ENCODE measurements at places on chromosomes 16 and 17. TPM values are rescaled to one million over a fixed set of nuclear protein-coding genes. Genes with fewer than 3 reads are reported as not detected.

The TNFSF13 gene
- 4.0 TPM for total RNA-seq

DNA sequence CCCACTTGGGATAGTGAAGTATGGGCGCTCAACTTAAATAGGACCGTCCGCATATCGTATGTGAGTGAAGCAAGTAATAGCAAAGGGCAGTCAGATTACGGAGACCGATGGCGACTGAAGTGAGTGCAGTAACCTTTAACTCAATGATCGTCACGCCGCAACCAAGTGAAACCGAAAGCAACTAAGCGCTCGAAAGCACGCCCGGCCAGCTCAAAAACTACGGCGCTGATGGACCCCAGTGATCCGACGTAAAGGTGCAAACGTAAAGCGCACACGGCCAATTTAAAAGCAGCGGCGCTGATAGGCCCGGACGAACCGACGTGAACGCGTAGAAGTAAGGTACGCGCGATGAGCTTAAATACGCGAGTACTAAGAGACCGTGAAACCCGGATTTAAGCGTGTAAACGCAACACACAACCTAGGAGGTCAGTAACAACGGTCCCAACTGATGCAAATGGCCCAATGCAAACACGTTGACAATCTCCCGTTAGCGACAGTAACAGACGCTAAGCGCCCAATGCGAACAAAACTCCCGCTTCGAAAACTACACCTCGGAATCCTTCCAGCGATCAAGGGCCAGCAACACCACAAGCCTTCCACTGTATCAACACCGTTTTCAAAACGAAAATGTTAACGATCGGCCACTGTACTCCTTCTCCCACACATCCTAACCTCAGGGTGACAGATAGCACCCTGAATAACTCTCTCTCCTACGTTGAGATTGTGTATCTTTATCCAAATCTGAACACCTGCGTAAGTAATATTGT, 37.9 kb upstream of the ARL4D start:
- no peak for DNase-seq

The GRAPL gene
- not detected for total RNA-seq

The CFAP52 gene
- not detected for total RNA-seq

- peak; percentile 5 for DNase-seq
These were observed 28.7 kb downstream of the ACSF3 start for GRCh38 chr16:89122322-89122851.

DNA sequence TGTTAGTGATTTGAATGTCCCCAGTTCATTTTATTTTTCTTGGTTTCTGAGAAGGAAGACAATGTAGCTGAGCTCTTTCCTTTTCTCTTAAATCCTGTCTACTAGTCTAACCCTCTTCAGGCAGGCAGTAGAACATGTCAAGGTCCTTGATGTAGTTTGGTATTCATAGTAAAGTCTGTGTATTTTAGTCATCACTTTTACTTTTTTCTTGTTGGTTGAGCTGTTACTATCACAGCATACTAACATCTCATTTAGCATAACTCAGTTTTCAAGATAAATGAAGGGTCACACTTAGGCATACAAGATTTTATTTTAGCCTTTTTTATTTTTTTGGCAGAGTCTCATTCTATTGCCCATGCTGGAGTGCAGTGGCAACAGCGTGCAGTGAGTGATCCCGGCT, 70.5 kb downstream of the KPNA2 start:
- no peak for DNase-seq

GRCh38 chr17:3167574-3167973, 29.7 kb upstream of the OR1A2 start:
- no peak for DNase-seq

- DNase-seq, result no peak
These were observed 2103.1 kb downstream of the TP53TG3F start for GRCh38 chr16:35562471-35562870.

The CCDC137 gene
- total RNA-seq, result 8.3 TPM

DNA sequence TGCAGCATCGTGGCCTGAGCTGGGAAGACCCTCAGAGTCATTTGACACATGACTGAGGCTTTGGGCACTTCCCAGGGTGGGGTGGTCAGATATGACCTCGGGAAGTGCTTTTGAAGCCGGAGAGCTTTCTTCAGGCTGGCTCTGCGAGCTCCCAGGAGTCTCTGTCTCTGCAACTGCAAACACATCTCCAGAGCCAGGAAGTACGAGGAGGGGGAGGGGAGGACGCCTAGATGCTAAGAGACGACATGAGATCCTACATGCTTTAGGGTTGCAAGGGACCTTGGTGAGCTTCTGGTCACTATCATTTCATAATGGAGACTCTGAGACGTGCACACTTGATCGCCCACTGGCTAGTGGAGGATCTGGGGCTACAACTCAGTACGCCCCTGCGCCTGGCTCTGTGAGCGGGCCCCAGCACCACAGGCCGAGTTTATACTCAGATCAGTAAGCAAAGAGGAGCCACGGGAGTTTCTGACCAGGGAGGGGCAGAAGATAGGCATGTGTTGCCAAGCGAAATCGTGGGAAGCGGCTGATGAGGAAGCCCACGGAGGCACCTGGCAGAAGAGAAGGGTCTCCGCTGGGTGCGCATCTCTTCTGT, 527 bp upstream of the MGAT5B start:
- DNase-seq, result no peak

DNA sequence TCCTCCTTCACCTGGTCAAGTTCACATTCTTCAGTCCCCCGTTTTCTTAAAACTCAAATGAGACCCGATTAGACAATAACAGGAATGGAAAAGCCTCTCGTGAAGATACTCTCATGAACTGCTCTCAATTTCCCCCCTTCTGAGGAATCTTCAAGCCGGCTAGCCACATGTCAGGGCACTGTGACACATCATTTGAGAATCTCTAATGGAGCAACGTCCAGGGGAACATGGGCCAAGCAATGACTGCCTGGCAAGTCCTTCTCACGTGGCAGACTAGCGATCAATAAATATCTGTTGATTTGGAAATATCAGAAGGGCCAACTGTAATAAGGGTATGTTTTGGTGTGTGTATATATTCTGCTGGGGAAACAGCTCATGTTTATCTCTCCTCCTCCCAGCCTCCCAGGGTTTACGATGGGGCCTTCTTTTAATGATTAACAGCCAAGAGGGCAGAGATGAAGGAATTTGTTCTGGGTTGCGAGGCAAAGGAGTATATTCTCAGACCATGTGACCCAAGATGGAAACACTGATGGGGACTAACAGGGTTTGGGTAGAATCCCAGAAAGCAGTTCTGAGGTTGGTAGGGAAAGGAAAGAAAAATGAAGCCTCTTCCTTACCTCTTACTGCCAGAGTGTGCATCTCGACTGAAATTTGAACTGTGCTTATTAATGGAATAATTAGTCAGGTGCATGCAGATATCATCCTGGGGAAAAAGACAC, 21.4 kb downstream of the TTLL6 start:
- DNase-seq, result no peak

DNA sequence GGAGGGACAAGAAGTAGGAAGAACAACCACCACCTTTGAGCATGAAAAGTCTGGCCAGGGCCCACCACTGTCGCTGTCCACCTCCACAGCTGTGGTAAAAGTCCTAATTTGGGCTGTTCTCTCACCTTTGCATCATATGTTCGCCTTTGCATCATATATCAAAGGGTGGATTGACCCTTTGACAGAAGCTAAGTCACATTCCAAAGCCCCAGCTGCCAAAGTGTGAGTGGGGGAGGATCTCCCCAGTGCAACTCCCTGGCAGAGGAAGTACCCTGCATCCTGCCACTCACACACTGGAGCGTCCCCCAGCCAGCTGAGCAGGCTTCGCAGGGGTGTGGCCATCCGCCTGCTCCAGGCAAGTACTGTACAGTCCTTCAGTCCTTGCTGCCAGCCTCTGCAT, 12.7 kb upstream of the SPECC1 start:
- DNase-seq, result no peak

The ABCA9 gene
- total RNA-seq, result 4.2 TPM

DNA sequence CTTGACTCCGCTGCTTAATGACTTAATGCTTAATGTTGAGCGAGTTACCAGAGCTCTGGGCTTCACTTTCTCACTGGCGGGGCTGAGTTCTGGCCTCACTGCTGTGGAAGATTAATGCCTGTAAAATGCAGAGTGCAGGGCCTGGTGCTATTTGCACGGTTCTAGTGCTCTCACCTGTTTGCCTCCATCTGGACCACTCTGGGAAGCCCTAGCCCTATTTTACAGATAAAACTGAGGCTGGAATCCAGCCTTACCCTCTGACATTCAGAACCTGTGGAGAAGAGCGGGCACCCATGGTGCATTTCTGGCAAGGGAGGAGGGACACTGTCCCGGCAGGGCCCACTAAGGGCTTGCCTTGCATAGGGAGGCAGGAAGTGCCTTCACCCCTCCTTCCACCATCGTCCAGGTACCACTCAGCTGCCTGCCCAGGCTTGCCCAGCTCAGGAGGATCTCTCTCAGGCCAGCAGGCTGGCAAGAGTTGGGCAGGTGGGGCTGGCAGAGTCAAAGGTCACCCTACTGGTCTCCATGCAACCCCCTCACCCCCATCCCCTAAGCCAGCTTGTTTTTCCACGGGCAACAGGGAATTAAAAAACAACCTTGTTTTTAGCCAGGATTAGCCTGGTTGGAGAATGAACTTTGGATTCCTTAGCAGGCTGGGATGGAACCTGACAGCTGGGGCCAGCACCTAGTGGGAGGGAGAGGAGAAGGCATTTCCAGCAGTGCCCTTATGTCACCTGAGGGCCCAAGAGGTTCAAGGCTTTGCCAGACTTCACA, 4.1 kb upstream of the UBALD1 start:
- DNase-seq, result no peak

The SRSF1 gene
- total RNA-seq, result 98.8 TPM

DNA sequence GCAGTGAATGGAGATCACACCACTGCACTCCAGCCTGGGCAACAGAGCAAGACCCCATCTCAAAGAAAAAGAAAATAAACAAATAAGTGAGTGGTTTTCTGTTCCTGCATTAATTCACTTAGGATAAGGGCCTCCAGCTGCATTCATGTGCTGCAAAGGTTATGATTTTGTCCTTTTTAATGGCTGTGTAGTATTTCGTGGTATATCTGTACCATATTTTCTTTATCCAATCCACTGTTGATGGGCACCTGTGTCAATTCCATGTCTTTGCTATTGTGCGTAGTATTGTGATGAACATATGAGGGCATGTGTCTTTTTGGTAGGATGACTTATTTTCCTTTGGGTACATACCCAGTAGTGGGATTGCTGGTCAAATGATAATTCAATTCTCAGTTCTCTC, 33.9 kb downstream of the SLC5A11 start:
- no peak for DNase-seq

DNA sequence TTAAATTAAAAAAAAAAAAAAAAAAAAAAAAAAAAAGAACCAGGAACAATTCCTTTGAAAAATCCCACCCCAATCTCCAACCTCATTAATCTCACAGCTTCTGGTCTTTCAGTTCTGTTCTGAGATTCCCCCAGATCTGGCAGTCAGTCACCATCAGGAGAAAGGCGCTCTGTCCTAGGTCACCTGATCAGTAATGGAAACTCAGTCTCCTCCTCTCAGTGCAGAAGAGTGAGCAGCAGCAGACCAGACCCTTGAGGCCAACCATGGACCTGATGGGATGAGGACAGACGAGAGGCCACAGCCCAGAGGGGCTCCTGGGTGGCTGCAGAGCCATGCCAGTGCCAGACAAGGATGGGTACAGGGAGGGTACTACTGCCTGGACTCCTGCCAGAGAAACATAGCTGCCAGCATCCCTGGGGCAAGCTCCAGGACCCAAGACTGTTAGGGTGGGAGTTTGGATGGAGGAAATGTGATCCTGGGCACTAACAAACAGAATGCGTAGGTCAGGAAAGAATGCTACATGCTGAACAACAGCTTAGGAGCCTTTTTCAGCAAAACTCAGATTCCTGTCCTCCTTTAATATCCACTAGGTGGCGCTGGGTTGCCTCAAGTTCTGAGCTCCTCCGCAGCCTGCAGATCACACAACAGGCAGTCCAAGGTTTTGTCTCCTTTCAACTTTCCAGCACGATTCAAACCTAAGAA, 28.7 kb downstream of the MPG start:
- no peak for DNase-seq

DNA sequence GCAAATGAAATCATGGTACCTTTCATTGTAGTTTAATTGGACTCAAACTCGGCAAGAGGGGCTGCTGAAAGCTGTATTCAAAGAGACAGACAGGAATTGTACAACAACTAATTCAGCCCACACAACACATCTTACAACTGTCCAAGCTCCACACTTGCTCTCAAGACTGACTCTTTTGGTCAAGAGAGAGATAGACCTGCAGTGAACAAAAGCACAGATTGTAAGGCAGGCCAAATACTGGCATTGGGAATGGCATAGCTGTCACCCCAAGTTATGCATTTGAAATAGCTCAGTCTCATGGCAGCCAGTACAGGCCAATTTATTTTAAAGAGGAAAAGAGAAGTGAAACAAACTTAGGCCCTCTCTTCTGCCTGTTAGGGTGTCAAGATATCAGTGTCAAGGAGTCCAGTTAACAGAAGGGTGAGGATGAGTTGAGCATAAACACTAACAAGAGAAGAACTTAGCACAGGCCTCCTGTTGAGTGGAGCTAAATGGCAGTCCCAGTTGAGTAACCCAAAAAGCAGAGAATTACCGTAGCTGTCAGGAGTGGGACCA, 215.7 kb downstream of the IRX3 start:
- no peak for DNase-seq

GRCh38 chr17:61205401-61205800, 194.2 kb upstream of the TBX2 start:
- no peak for DNase-seq

GRCh38 chr16:67975321-67976105, 4.8 kb downstream of the DPEP3 start:
- DNase-seq, result no peak

DNA sequence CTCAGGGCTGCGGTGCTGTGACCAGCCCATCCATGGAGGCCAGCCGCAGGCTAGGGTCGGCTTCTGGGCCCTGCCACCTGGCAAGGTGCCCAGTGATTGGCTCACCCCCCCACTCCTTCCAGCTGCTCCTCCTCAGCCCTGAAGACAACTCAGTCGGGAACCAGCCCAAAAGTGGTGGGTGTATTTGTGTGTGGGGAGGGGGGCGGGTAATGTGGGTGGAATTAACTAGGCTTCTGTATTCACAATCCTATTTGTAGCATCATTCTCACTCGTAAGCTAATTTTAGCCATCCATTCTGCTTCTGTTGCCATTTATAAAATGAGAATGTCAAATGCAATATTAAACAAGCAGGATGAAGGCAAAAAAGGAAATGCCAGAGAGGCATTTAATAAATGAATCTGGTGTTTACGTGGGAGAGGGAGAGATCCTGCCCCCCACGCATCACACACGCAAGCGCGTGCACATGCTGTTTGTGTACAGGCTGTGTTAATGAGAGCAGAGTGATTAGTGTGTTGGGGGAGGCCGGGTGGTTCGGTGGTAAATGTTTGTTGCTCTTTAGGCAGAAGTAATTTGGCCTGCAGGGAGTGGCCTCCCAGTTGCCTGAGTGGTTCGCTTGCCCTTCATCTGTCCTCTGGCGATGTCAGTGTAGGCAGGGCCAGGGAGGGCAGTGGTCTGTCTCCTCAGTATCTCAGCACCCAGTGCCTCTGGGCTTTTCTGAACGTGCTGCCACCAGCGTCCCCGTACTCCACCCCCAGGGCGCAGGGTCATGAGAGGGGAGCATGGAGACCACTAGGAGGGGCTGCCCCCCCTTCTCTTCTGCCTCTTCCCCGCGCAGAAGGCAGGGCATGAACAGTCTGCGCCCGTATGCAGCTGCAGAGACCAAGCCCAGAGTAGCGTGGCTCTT, 140.1 kb downstream of the CCDC182 start:
- no peak for DNase-seq

GRCh38 chr16:79997257-79997656, 396.7 kb upstream of the MAF start:
- no peak for DNase-seq

The ADGRG1 gene
- 19.4 TPM for total RNA-seq

The SPATA32 gene
- 0.11 TPM for total RNA-seq

GRCh38 chr17:11094331-11094730, 146.7 kb upstream of the SHISA6 start:
- DNase-seq, result no peak

GRCh38 chr17:12390631-12391030, 275.1 kb upstream of the MYOCD start:
- no peak for DNase-seq

The SDR42E1 gene
- total RNA-seq, result 0.04 TPM

All from psoas muscle (tissue), 8 donors.